ENCODE measurements at places on chromosomes 1 and 21. TPM values are rescaled to one million over a fixed set of nuclear protein-coding genes. Genes with fewer than 3 reads are reported as not detected.

GOLT1A gene
- not detected for total RNA-seq

PRAMEF27 gene
- not detected for total RNA-seq

- no peaks in the 10 kb centered on the region for H3K36me3 ChIP-seq
- no peaks in the 10 kb centered on the region for H3K27me3 ChIP-seq
- H3K4me1 ChIP-seq = peaks cover 12% of the 10 kb centered on the region
- H3K4me3 ChIP-seq = no peak overlapping the region
These were observed 174.7 kb downstream of the NRIP1 start for GRCh38 chr21:14890141-14890540.

GRCh38 chr1:16189003-16189402 lies 23.4 kb downstream of the ARHGEF19 start:
- no peaks in the 10 kb centered on the region for H3K27me3 ChIP-seq
- no peak overlapping the region for H3K4me3 ChIP-seq
- H3K27ac ChIP-seq = no peak overlapping the region
- H3K4me1 ChIP-seq = no peaks in the 10 kb centered on the region
- no peaks in the 10 kb centered on the region for H3K36me3 ChIP-seq

DNA sequence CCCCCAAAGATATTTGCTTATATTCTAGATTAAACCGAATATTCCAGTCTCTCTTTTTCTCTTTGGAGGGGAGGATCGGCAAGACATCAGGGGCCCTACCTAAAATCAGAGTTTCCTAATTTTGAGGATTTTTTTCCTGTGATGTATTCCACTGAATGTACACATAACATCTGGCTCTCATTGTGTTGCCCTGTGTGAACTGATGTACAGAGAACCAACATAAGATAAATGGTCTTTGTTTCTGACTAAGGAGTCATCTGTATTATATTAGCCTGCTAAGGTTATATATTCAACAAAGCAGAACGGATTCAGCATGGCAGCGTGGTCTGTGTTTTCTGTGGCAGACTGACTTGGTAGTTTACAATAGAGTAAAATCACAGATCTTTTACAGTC lies 114.8 kb upstream of the NCAM2 start:
- no peak overlapping the region for H3K4me3 ChIP-seq
- no peaks in the 10 kb centered on the region for H3K36me3 ChIP-seq
- no peaks in the 10 kb centered on the region for H3K4me1 ChIP-seq
- no peaks in the 10 kb centered on the region for H3K27me3 ChIP-seq
- no peak for DNase-seq

- H3K36me3 ChIP-seq = no peaks in the 10 kb centered on the region
- no peaks in the 10 kb centered on the region for H3K27me3 ChIP-seq
- H3K4me1 ChIP-seq = peaks cover under 1% of the 10 kb centered on the region
- no peak for DNase-seq
- H3K27ac ChIP-seq = no peak overlapping the region
- no peak overlapping the region for H3K4me3 ChIP-seq
These were observed 118.5 kb downstream of the DMRTB1 start for GRCh38 chr1:53577761-53578100.

DNA sequence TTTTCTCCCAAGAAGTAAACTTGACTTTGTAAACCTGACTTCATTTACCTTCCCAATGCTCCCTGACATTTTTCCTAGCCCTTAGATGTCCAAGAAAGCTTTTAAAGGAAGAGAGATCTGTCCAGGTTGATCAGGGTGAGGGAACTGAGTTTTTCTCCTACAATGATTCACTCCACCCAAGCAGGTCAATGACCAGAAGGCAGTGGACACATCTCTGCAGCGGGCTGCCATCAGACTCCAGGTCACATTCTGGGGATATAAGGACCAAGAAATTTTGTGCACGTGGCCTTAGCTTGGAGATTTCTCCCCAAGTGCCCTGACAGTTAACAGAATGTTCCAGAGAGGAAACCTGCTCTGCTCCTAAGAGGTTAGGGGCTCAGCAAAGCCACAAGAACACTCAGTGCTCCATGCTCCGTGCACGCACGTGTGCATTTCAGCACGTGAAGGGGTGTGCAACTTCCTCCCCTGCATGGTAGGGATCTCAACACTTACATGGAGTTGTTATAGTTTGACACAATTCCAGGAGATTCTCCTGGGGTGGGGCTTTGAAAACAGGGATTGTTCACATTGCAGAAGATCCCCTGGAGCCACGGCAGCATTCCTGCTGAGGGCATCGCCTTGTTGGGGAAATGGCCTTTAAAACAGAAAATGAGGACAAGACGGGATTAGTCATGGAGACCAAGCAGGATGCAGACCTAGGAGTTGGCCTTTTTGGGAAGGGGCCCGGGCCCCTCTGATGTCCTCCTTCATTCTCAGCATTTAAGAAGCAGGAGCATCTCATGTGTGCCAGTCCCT lies 9.8 kb downstream of the ABCA4 start:
- H3K27ac ChIP-seq = no peak overlapping the region
- H3K4me3 ChIP-seq = no peak overlapping the region

GRCh38 chr1:186494832-186495271 lies 33.9 kb upstream of the PDC start:
- no peak overlapping the region for H3K4me3 ChIP-seq
- H3K27me3 ChIP-seq = no peaks in the 10 kb centered on the region
- H3K4me1 ChIP-seq = no peaks in the 10 kb centered on the region
- no peak overlapping the region for H3K27ac ChIP-seq
- no peaks in the 10 kb centered on the region for H3K36me3 ChIP-seq
- no peak for DNase-seq

DNA sequence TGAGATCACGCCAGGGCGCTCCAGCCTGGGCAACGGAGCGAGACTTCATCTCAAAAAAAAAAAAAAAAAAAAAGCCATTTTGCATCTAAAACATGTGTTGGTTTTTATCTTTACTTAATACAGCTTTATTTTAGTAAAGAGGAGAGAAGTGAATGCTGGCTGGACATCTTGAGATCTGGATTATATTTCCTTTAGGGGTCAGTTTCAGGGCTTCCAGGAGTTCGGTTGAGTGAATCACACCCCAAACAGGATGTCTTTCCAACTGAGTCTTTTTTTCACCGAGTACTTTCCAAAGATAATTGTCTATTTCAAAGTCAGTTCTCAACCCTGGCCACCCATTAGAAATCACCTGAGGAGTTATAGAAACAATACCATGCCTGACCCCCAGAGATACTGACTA lies 16.6 kb upstream of the IPP start:
- no peak overlapping the region for H3K4me3 ChIP-seq
- H3K27ac ChIP-seq = no peak overlapping the region
- no peak for DNase-seq

GRCh38 chr1:53315456-53316423 lies 12.1 kb downstream of the LRP8 start:
- H3K27ac ChIP-seq = no peak overlapping the region
- H3K4me1 ChIP-seq = no peaks in the 10 kb centered on the region
- no peak for DNase-seq
- no peaks in the 10 kb centered on the region for H3K36me3 ChIP-seq

DNA sequence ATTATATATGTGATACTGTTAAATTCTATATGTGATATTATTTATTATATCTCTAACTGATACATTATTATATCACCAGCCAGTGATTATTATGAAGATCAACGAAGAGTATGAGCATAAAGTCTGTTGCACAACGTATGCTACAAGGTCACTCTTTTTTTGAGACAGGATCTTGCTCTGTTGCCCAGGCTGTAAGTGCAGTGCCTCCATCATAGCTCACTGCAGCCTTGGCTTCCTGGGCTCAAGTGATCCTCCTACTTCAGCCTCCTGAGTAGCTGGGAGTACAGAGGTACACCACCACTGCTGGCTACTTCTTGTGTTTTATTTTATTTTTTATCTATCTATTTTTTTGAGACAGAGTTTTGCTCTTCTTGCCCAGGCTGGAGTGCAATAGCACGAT lies 14.0 kb upstream of the EPHB2 start:
- no peak overlapping the region for H3K4me3 ChIP-seq
- no peak for DNase-seq
- H3K4me1 ChIP-seq = no peaks in the 10 kb centered on the region
- no peak overlapping the region for H3K27ac ChIP-seq
- H3K27me3 ChIP-seq = no peaks in the 10 kb centered on the region
- H3K36me3 ChIP-seq = no peaks in the 10 kb centered on the region

DNA sequence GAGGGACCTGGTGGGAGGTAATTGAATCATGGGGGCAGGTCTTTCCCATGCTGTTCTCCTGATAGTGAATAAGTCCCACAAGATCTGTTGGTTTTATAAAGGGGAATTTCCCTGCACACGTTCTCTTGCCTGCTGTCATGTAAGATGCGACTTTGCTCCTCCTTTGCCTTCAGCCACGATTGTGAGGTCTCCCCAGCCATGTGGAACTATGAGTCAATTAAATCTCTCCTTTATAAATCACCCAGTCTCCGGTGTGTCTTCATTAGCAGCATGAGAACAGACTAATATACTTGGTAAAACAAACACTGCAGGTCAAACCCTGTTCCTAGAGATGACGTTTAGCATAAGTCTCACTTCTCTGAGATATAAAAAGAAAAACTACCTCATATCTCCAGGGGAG lies 148.3 kb downstream of the MATN1 start:
- no peaks in the 10 kb centered on the region for H3K4me1 ChIP-seq
- no peak overlapping the region for H3K27ac ChIP-seq
- H3K4me3 ChIP-seq = no peak overlapping the region
- DNase-seq = no peak
- H3K36me3 ChIP-seq = no peaks in the 10 kb centered on the region
